ENCODE measurements at places on chromosomes 2 and 18.

- DNase-seq: no peak
These were observed 52.2 kb downstream of the NRP2 start for GRCh38 chr2:205734436-205735037.

- no peak for DNase-seq
These were observed 151.8 kb downstream of the SH3RF3 start for GRCh38 chr2:109280804-109281203.

DNA sequence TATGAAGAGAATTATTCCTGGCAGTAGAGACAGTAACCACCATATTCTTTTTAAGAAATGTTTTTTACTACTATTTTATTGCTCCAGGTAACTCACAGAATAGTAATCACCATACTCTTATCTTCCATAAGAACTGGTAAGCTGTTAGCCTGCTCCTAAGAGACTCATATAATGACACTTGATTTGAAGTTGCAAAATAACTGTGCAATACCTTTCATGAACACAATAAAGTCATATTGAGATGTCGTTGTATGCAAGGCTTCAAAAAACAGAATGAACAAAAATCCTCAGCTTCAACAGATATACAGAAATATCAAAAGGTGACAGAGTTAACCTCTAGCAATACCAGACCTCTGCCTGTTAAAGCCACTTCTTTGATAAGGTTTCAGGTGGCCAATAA is 360.1 kb downstream of the NBAS start:
- DNase-seq: no peak

GRCh38 chr18:58547864-58548263 is 81.0 kb downstream of the ALPK2 start:
- DNase-seq: no peak
